Activated CD4-positive, alpha-beta T cell treated with anti-CD3 and anti-CD28 coated beads for 1 hour (primary cell): ENCODE measurements at places on chromosomes 1 and 21.

DNA sequence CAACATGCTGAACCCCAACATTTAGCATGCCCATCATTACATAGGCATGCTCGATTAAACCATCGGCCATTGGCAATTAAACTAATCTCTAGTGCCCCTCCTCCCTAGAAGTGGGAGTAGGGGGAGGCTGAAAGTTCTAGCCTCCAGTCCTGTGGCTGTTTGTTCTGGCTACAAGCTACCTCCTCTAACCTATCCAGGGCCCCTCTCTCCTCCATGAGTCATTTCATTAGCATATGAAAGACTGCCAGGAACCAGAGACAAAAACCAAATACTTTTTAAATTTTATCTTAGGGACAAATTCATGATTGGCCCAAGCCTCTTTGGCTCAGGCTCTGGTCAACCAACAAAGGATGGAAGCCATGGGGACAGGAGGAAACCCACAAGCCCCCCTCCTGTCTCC lies 231.1 kb downstream of the CACNA1E start:
- DNase-seq: no peak

DNA sequence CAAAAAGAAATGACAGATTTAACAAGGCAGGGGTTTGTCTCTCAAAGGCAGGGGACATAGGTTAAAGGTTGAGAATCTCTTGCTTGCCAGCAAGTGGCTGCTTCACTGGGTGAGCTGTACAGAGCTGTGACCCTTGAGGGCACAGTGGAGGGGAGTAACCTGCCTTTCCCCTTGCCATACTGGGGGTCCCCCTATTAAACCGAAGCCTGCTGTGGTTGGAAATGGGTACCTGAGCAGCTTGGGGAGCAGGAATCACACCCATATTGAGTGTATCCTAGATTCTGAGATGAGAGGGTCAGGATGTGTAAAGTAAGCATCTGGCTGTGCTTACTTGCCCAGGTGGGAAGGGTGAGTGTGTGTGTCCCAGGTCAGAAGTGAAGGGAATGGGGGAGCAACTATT lies 31.8 kb downstream of the WNT4 start:
- no peak for DNase-seq

DNA sequence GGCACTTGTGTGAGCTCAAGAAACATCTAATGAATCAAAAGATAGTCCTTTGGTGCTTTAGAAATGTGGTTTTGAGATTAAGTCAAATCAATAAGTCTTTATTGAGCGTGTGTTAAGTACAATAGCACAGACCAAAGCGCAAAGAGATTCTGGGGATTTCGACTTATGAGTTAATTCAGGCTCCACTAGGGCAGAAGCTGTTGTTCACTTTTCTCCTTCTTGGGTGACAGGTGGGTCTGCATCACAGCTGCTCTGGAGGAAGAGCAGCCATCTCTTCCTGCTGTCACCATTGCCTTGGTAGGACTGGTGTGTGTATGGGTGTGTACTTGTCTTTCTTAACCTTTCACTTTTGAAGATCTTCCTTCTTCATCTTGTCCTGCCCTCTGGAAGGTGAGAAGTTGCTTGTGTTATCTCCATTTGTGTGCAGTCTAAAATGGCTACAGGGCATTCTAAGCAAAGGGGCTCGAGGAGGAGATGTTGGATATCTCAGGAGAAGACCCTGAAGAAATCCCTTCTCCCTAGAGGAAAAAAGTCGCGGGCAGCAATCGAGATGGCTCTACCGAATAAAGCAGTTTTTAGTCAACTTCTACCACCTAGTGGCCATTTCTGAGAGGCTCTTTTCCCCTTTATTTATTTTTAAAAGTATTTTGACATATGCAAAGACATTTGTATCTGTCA lies 22.9 kb upstream of the DISC1 start:
- no peak for DNase-seq

DNA sequence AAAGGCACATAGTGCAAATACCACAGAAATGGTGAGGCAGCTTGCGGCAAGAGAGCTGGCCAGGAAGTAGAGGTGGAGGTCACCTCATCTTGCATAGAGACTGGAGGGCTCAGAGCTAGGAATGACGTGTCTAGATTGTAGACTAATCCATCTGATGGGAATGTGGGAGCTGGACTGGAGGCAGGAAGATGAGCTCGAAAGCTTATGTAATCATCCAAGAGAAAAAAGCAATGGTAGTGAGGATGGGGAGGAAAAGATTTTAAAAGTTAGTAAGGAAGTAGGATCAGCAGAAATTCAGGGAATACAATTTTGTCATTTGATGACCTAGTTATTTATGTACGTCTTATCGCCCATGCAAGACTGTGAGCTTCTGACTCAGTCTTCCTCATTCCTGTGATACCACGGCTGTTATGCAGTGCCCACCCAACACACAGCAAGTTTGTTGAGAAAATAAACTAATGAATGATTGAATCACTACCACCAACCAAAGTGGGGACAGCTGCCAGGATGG lies 123.9 kb downstream of the RRAGC start:
- no peak for DNase-seq

- DNase-seq: no peak
Measured at GRCh38 chr1:25952841-25953401, 44.9 kb downstream of the PAFAH2 start.

DNA sequence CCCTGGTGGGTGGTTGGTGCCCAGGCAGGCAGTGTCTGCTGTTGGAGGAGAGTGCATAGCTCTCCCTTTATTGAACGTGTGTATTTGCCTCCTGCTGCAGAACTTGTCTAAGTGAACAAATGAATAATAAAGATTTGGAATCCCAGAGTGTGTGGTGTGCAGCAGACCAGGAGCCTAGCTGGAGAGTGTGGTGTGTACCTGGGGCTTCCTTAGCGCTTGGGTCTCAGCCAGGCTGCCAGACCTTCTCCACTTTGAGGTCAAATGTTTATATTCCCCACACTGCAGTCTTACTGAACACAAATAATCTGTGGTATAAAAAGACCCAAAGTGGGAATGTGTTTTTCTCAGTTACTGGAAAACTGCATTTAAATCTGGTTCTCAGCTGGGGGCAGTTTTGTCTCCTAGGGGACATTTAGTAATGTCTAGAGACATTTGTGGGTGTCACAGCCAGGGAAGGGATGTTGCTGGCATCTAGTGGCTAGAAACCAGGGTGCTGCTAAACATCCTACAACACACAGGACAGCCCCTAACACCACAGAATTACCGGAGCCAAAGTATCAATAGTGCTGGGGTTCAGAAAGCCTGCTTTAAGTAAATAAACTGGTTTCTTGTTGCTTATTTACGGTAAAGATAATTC lies 23.6 kb downstream of the SLC37A1 start:
- no peak for DNase-seq

- DNase-seq: no peak
Measured at GRCh38 chr1:179046808-179047635, 21.3 kb downstream of the FAM20B start.

- no peak for DNase-seq
Measured at GRCh38 chr1:32933742-32934322, 30.8 kb downstream of the RNF19B start.

DNA sequence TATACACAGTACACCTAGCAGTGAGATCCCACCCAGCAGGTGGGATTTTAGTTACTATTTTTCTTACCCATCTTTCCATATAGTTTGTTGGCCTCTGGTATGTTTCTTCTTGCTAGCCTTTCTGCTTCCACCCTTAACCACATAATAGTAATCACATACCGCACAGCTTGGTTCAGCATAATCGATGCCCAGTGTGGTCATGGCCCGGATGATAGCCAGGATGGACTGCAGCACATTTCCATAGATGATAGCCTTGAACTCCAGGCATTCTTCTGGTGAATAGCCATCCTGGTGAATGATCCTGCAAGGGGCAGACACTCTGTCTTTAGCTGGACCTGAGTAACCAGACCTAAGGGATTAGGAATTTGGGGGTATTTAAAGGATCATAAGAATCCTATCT lies 9.5 kb downstream of the GNAT2 start:
- DNase-seq: no peak

DNA sequence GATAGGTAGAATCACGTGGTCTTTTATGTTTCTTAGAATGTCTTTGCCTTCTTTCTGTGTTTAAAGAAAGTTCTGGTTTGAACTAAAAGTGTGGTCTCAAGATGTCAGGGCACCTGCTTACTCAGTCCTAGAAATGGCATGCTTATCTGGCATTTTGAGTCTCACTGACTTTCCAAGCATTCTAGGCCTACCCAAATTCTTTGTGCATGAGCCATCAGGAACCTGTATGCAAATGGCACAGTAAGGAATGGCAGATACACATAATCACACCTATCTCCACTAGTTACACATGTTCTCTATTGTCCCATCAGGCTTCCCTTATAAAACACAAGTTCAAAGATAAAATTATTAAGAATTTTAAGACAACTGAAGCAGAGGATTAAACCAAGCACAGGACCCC lies 29.5 kb upstream of the CLCA4 start:
- no peak for DNase-seq

- DNase-seq: no peak
Measured at GRCh38 chr1:32263744-32264143, 12.7 kb downstream of the LCK start.

DNA sequence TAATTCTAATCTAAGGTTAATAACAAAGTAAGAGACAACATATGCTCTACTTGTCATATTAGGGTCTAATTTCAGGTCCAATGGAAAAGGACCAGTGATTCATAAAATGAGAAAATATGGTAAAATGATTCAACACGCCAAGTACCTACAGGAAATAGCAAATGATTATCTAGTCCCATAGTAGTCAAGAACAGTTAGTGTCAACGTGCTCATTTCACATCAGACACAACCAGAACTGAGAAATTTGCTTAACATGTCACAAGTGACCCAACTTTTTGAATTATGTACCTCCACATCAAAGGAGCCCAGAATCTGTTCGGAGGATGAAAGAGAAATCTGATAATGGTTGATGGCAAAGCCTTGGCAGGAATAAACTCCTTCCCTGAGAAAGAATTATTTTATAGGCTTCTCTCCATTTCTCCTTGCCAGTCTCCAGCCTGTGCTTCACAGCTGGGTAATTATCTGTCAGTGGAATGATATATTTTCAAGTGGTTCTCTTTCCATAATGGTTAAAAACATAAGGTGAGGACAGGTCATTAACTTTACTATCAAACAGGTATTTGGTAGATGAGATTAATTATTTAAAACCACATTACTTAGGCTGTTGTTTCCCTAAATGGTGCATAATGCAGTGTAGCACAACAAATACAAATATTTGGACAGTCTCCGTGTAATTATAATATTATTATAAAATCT lies 83.2 kb downstream of the APP start:
- no peak for DNase-seq

GRCh38 chr1:71307451-71307850 lies 226.6 kb upstream of the ZRANB2 start:
- DNase-seq: no peak

DNA sequence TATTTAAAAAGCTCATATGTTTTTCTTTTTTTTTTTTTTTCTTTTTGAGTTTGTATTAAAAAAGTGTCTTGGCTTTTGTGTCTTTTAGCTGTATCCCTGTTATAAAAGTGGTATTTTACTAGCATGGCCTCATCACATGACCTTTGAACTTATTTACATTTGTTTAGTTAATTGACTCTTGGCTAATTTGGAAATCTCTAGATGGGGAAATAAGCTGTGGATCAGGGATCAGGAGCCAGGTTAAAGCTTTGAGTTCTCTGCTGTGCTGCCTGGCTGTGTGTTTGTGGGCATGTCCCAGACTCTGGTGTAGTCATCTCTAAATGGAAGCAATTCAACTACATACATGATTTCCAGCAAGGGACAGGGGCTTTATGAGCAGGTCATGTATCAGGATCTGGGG lies 56.5 kb downstream of the HHAT start:
- DNase-seq: no peak

DNA sequence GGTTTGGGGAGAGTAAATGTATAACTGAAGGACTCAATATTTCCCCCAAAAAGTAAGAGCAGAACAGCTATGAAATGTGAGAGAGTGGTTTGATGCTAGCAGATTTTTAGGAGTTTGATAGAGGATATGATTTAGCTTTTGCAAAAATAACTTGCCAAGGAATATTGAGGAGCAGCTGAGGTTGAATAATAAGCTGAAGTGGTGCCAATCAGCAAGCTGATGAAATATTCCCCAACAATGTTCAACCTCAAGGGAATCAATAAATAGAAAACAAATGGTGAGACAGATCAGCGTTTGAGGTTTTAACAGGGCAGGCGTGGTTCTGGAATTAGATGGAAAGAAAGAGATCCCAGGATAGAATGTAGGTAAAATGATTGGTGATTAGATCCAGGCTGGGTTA lies 413.4 kb upstream of the ADAMTS5 start:
- no peak for DNase-seq

- no peak for DNase-seq
Measured at GRCh38 chr1:11364170-11364569, 91.2 kb downstream of the UBIAD1 start.

- no peak for DNase-seq
Measured at GRCh38 chr1:101365878-101366277, 129.1 kb downstream of the S1PR1 start.

- DNase-seq: no peak
Measured at GRCh38 chr1:85149805-85150204, 51.0 kb downstream of the SYDE2 start.

DNA sequence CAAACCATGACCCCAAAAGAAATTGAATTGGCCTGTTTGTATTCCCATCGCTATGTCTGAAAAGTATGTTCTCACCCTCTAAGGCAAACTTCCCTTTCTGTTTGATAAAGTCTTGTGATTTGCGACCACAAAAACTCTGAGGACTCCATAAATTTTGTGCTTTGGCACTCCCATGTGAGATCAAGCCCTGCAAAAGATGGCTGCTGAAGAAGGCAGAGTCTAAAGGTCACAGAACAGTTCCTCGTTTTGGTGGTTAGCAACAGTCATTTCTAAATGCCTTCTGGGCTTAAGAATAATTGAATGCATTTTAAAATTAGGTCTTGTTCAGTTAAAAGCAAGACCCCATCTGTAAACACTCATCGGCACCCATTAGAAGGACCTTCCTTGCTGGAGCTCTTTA lies 441.6 kb downstream of the OMA1 start:
- no peak for DNase-seq

- DNase-seq: no peak
Measured at GRCh38 chr1:63827411-63828321, 53.8 kb downstream of the ROR1 start.

GRCh38 chr1:2529784-2530512 lies at the start of gene HES5:
TSS of gene HES5 (minus strand) at chr1:2530263. CDS start at chr1:2530164, 99 bp downstream.
- no peak for DNase-seq

DNA sequence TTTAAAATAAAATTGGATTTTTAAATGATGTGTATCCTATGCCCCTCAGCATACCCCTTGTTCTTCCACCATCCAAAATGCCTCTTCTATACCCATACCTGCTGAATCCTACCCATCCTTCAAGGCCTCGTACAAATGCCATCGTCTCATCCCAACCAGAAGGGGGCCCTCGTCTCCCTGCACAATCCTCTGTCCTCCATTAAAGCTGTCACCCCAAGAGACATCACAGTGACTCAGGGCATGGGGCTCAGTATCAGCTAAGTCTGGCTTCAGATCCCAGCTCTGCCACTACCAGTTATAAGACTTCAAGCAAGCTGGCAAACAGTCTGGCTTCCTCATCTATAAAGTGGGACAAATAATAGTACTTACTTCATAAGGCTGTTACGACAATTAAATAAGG lies 23.8 kb downstream of the IGFN1 start:
- no peak for DNase-seq

GRCh38 chr1:159828176-159828575 lies 1.5 kb downstream of the SLAMF8 start:
- no peak for DNase-seq
